Spinal cord (tissue), 10 donors: ENCODE measurements at places on chromosomes 16 and 17.

DNA sequence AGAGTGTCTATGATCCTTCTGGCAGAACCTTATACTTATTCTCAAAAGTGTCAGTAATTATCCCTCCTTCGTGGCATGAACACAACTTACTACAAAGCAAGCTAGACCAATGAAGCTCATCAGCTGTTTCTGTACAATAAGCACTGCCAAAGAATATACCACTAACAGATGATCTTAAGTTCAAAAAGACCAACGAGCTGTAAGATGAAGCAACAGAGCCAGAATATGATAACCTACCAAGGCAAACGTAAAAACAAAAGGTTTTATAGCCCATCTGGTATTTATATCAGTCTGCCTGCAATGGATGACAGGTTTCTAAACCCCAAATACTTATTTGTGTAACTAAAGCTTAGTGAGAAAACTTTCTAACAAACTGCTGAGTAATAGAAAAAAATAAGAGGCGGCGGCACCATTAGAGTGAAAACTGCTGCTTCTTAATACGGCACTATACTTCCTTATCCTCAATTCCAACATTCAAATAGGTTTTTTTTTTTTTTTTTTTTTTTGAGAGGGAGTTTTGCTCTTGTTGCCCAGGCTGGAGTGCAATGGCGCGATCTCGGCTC is 22.1 kb downstream of the NME2 start:
- H3K4me1 ChIP-seq, result no peaks in the 10 kb centered on the region
- H3K4me3 ChIP-seq, result no peak overlapping the region
- no peaks in the 10 kb centered on the region for H3K27me3 ChIP-seq
- peak; percentile 3 for DNase-seq

DNA sequence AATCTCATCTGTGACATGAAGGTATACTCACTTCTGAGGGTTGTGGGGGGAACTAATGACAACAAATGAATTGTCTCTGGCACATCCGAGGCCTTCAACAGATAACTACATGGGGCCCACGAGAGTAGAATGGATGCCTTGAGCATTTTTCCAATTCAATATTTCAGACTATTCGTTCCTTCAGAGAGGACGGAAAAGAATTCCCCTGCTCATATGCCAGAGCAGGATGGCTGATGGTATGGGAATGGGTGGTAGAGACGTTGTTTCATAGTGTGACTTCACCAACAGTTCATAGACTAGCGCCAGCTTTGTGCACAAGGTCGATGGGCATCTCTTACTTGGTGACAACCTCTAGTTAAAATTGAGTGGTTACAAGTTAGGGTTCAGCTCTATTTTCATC is 61.3 kb downstream of the HLF start:
- H3K36me3 ChIP-seq, result no peaks in the 10 kb centered on the region
- H3K4me1 ChIP-seq, result no peaks in the 10 kb centered on the region
- no peaks in the 10 kb centered on the region for H3K27me3 ChIP-seq
- no peak overlapping the region for H3K4me3 ChIP-seq
- no peak overlapping the region for H3K27ac ChIP-seq
- no peak for DNase-seq

DNA sequence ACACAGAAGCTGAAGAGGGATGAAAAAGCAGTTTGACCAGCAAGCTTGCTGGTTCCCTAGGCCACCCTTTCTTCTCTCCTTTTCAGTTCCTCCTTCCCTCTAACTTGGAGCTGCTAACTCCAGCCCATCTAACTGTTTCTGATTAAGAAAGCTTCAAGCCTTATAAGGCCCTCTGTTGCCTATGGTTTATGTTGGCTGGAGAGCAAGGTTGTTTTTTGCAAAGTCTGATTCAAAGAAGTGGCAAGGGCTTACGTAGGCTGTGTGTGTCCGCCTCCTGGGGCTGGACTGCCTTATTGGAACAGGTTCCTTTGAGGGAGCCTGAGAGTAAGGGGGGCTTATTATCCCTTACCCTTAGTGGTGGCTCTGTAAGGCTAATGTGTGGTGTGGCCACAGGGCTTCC is 7.1 kb downstream of the AKAP1 start:
- DNase-seq, result no peak
- peak overlapping the region; percentile 26 for H3K27ac ChIP-seq
- H3K36me3 ChIP-seq, result peaks cover 3% of the 10 kb centered on the region
- H3K27me3 ChIP-seq, result no peaks in the 10 kb centered on the region
- peaks cover 20% of the 10 kb centered on the region for H3K4me1 ChIP-seq

DNA sequence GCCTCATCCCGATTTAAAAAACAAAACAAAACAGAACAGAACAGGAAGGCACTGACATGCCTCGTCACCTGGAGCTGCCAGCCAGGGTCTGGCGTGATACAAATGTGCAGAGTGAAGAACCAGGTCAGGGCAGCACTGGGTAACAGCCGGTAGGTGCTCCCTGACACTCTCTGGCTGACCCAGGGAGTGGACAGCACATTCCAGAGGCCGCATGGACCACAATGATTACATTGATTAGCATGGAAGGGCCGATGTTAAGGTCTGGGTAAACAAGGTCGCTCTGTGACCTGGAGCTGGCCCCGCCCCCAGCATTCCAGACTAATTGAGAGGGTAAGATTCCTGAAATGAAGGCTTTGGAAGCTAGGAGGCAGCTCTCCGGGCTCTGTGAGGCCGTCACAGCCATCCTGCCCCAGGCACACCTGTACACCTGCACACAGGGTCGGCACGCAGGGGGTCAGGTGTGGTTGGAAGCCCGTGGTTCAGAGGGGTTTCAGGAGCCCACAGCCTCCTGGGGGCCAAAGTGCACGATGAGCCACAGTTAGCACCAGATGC is 21.4 kb downstream of the PIEZO1 start:
- H3K4me1 ChIP-seq, result peaks cover 41% of the 10 kb centered on the region
- DNase-seq, result no peak
- H3K27ac ChIP-seq, result no peak overlapping the region
- peaks cover 2% of the 10 kb centered on the region for H3K36me3 ChIP-seq
- no peaks in the 10 kb centered on the region for H3K27me3 ChIP-seq

DNA sequence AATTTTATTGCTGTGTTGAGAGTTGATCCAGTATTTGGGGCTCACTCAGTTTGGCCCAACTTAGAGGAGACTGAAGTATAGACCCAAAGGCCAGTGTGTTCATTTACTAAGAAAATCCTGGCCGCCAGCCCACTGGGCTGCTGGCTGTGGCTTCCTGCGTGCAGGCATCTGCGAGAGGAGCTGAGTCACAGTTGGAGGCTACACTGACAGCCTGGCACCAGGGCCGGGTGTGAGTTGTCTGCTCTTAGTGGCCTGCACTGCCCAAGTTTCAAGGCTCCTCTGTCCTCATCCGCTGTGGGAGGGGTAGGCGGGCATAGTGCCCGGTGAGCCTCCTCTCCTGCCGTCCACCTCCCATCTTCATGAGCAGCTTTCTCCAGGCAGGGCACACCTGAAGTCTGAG is 54.2 kb downstream of the PLD6 start:
- H3K4me3 ChIP-seq, result no peak overlapping the region
- H3K36me3 ChIP-seq, result peaks cover 80% of the 10 kb centered on the region
- H3K4me1 ChIP-seq, result peaks cover 16% of the 10 kb centered on the region

DNA sequence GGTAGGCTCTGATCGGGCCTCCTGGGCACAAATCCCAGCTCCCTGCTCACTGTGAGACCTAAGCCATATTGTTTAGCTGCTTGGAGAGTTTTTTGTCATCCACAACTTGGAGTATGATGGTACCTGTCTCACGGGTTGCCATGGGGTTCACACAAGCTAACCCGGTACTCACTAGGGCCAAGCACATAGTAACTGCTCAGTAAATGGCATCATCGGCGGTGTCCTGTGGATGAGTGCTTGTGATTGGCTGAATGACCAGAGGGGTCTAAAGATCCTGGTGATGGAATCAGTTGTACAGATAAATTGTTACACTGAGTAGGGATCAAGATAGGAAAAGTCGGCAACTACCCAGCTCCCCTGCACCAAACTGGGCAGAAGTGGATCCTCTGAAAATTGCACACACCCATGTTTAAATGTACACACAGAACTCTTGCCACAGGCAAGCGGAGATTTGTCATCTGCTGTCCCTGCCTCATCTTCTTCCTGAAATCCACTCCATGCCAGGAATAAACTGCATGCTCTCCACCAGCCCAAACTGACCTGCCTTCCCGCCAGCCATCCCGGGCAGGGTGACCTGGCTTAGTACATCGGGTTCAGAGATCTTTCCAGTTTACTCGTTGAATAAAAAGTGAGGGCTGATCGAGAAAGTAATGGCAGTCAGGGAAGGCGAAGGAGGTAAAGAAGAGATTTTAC is 6.5 kb downstream of the MAPT start:
- no peak overlapping the region for H3K27ac ChIP-seq
- H3K27me3 ChIP-seq, result peaks cover 25% of the 10 kb centered on the region
- peaks cover 31% of the 10 kb centered on the region for H3K4me1 ChIP-seq
- no peak for DNase-seq

DNA sequence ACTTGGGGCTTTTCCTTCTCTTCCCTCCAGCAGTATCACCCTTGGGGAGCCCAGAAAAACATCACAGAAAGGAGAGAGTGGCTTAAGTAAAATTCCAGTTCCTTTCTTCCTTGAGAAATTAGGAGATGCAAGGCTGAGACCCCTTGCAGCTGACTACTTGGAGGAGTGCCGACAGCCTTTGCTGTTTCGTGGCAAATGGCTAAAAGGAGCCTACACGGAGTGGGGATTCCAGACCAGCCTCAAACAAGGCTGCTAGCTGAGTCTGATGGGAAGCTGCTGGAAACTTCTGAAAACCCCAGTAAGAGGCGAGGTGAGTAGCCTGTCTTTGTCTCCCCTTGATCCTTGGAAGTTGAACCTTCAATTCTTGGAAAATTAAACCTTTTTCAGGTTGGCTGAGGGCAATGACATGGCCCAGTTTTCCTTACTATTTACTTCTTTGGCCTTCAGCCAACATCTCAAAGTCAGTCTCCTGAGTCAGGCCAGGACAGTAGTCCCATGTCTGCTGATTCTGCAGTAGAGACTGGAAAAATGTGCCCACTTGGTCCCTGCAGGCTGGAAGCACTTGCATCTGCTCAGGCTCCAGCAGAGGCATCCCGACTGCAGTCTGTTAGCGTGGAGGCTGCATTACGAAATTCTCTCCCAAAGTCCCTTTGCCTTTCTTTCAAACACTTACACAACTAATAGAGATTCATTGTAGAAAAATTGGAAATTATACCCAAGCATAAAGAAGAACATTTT is 23.4 kb downstream of the SMIM36 start:
- no peaks in the 10 kb centered on the region for H3K36me3 ChIP-seq
- no peak overlapping the region for H3K4me3 ChIP-seq
- no peaks in the 10 kb centered on the region for H3K4me1 ChIP-seq

DNA sequence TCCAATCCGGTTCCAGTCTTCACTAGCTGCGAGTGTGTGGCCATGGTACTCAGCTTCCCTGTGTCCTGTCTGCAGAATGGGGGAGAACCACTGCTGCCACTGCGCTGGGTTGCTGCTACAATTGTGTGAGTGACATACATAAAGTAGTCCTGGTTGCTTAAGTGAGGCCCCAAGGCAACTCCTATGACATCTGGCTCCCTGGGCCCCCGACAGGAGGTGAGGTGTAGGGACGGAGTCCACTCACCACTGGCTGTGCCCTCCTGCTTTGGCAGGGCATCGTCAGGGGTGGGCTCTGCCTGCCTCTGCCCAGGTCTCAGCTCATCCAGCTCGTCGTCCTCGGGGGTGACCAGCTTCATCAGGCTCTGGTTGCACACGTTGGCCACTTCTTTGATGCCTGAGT is 20.4 kb downstream of the VAC14 start:
- H3K27ac ChIP-seq, result no peak overlapping the region
- no peaks in the 10 kb centered on the region for H3K27me3 ChIP-seq
- H3K36me3 ChIP-seq, result peaks cover 68% of the 10 kb centered on the region
- H3K4me3 ChIP-seq, result no peak overlapping the region

GRCh38 chr16:66513111-66513723 is 36.7 kb downstream of the TK2 start:
- H3K4me3 ChIP-seq, result no peak overlapping the region
- H3K27me3 ChIP-seq, result no peaks in the 10 kb centered on the region
- DNase-seq, result no peak
- H3K27ac ChIP-seq, result no peak overlapping the region

- no peaks in the 10 kb centered on the region for H3K4me1 ChIP-seq
- no peak overlapping the region for H3K27ac ChIP-seq
- no peak for DNase-seq
- H3K4me3 ChIP-seq, result no peak overlapping the region
- no peaks in the 10 kb centered on the region for H3K36me3 ChIP-seq
- H3K27me3 ChIP-seq, result no peaks in the 10 kb centered on the region
Measured at GRCh38 chr17:53270936-53271335, 551.8 kb upstream of the KIF2B start.

- DNase-seq, result peak; percentile 11
- no peaks in the 10 kb centered on the region for H3K27me3 ChIP-seq
- H3K4me3 ChIP-seq, result no peak overlapping the region
Measured at GRCh38 chr17:21129023-21129681, 2.4 kb downstream of the DHRS7B start.

GRCh38 chr16:55225972-55226542 is 97.9 kb upstream of the IRX6 start:
- no peak overlapping the region for H3K4me3 ChIP-seq
- H3K27ac ChIP-seq, result no peak overlapping the region
- no peak for DNase-seq
- H3K4me1 ChIP-seq, result peaks cover 3% of the 10 kb centered on the region
- peaks cover 4% of the 10 kb centered on the region for H3K27me3 ChIP-seq

- peaks cover 6% of the 10 kb centered on the region for H3K4me1 ChIP-seq
- no peak for DNase-seq
- no peaks in the 10 kb centered on the region for H3K27me3 ChIP-seq
- no peak overlapping the region for H3K4me3 ChIP-seq
- H3K36me3 ChIP-seq, result no peaks in the 10 kb centered on the region
Measured at GRCh38 chr16:70803319-70803718, 2.4 kb upstream of the VAC14 start.
